Activated T-cell treated with anti-CD3 and anti-CD28 coated beads, Interleukin-2, amount 50 U/mL, for 72 hours (primary cell): ENCODE measurements at places on chromosomes 16 and 17. TPM values are rescaled to one million over a fixed set of nuclear protein-coding genes. Genes with fewer than 3 reads are reported as not detected.

Gene LONP2
- total RNA-seq: 50.8 TPM

Gene ATP2A3
- 108 TPM for total RNA-seq

Gene C1QTNF8
- total RNA-seq: not detected

GRCh38 chr17:28394337-28395116, 11.5 kb downstream of the SLC46A1 start:
- no peaks in the 10 kb centered on the region for H3K4me1 ChIP-seq
- no peak overlapping the region for H3K27ac ChIP-seq
- no peak overlapping the region for H3K4me3 ChIP-seq
